ENCODE measurements at places on chromosomes 1 and 21.

DNA sequence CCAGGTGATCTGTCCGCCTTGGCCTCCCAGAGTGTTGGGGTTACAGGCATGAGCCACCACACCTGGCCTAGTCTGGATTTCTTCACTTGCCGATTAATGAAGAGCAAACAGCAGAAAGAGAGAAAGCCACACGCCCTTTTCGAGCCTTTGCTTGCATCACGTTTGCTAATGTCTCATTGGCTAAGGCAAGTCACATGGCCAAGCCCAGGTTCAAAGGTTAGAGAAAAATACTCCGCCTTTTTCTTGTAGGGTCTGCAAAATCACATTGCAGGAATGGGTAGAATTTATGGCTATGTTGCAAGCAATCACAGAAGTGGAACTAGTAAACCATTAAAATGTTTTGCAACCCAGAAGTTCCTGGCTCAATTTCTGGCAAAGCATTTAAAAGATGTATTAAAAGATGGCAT, 26.8 kb upstream of the BACH1 start:
- DNase-seq: no peak

DNA sequence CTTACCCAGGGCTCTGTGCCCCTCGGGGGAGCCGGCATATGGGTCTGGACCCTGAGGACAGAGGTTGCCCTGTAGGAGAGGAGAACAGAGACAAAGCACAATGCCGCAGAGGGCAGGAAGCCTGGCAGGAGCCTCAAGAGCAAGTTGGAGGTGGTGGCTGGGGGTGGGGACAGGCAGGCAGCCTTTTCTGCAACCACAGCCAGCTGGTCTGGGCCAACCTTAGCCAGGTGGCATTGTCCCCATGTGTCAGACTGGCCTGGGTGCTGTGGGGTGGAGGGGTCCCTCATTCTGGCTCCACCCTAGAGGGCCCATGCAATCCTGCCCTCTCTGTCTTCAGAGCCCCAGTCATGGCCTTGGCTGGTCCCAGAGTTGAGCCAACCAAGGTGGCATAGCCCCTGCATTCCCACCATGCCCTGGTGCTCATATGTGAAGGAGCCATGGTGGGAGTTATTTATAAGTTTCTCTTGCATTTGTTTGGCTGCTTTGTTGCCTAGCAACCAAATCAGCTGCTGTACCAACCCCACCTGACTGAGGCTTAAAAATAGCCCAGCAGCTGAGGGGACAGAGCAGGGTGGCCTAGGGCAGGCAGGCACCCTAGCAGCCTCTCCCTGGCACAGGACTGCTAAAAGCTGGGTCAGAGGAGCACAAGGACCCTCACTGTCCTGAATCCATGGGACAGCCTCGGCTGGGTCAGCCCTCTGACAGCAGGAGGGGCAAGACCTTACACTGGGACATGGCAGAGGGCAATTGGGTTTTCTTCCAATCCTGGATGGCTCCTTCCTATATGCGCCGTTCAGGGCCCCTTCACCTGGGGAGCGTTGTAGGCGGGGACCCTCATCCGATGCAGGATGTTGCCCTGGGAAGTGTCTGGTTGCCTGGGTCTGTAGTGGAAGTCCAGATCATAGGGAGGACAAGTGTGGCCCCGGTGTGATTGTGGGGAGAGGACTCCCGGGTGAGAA, 19.5 kb downstream of the MAP7D1 start:
- DNase-seq: no peak

- no peak for DNase-seq
These were observed 165.0 kb upstream of the ARHGEF16 start for GRCh38 chr1:3289502-3289901.

- no peak for DNase-seq
These were observed 44.7 kb upstream of the COL24A1 start for GRCh38 chr1:86201311-86201710.

DNA sequence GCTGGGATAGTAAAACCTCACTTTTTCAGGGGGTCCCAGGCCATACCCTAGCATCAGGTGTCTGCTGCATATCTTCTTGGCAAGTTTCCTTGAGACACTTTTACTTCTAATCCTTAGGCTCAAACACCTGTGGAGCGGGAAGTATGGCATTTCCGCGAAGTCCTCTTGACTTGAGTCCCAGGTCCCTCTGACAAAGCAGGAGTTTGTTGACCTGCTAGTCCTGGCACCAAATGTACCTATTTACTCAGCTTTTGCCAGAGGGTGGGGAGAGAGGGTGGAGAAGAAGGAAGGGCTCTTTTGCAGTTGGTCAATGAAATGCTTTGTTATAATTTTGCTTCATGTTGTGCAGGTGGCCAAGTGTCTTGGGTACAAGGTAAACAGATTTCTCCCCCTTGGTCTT, 59.7 kb downstream of the CLIC6 start:
- no peak for DNase-seq

DNA sequence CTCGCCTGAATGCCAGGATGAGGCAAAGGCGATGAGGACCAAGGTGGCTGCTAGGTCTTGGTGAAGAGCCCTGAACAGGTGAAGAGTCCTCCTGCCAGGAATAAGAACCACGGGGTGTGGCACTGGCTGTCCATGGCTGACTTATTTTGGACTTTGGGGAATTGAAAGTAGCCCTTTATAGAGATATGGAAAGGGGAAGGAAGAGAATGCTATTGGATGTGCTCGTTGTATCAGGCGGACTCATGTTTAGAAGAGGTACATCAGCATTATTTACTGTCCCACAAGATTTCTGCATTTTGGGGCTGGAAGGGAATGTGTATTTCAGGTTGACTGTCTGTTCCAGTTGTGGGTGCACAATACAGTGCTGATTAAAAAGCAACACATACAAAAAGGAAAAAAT, 465.8 kb downstream of the DSCAM start:
- DNase-seq: no peak

GRCh38 chr1:56227886-56228285, 351.5 kb downstream of the PLPP3 start:
- no peak for DNase-seq

- DNase-seq: no peak
These were observed 158.8 kb downstream of the KIF26B start for GRCh38 chr1:245313576-245313975.

GRCh38 chr1:80509965-80510522, 1290.7 kb upstream of the ADGRL2 start:
- no peak for DNase-seq

DNA sequence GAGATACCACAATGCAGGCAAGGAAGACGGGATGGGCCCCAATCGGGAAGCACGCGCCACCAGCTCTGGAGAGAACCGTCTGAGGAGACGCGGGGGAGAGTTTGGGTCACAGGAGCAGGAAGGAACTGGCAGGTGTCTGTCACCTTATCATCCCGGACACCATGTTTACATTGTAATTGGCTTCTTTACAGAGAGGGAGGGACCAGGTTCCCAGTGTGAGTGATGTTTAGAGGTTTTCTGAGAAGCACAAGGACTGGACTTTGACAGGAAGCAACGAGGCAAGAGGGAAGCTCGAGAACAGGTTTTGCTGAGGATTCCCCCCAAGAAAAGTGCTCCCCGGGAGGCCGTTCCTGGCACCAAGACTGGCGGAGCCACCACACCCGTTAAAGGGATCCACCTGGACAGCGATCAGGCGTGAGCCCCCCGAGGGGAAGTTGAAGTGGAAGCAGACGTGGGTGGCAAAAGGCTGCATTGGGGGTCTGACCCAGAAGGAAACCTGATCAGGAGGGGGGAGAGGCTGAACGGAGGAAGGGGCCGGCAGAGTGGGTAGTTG, 957 bp downstream of the EPS15 start:
- peak; percentile 41 for DNase-seq

DNA sequence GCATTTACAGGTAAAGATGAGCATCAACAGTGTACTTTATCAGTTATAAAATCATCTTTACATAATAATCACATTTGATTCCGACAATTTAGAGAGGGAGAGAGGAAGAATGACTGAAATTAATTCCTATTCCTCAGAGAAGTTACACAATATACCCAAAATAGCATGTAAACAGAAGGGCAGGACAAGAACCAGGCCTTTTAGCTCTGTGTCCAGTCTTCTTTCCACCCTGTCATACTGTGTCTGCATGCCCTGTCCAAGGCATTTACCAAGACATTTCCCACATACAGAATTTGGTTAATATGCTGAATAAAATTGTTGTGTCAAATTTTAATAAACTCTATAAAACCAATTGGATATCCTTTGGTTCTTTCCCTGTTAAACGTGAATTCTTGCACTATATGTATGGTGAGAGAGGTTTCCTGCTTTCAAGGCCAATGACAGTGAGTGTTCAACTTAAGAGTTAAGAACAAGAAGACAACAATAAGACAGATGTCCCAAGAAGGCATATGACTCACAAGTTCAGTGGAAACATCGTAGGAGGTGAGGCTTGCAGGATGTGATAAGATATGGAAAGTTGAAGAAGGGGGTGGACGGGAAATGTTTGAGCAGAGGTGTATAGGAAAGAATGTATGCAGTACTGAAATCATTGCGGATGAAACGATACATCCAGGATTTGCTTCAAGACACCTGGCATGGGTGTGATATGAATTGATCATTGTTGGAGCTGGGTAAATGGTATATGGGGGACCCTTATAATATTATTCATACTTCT, 20.8 kb downstream of the LRRC8B start:
- DNase-seq: peak; percentile 44

DNA sequence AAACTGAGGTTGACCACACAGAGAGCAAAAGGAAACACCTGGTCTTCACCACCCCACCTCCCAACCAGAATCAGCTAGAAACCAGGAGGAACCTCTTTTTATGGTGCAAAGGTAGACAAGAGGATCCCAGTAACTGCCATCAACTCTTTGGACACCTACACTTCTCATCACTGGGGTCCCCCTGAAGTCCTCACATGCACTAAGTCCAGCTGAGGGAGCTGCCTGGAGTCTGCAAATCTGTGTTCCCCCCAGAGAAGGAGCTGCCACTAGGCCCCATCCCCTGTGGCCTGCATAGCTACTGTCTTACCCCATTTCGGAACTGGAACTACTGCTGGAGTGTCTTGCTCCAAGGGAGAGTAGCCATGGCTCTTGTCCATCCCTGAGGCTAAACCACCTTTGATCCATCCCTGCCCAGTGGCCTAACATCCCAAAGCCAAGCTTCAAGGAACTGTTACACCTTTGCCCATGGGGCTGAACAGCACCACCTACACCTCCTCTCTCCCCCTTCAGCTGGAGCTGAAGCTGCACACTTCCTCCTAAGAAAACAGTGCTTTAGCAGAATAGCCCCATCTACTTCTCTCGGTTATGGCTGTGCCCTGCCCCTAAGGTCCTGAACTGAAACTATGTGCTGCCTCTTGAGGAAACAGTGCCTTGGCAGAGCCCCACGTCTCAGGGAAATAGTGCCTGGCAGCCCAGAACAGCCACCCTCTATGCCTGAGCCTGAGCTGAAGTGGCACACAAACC, 85.4 kb upstream of the CD53 start:
- DNase-seq: no peak

- no peak for DNase-seq
These were observed 249.9 kb downstream of the NFIA start for GRCh38 chr1:61332196-61332753.

DNA sequence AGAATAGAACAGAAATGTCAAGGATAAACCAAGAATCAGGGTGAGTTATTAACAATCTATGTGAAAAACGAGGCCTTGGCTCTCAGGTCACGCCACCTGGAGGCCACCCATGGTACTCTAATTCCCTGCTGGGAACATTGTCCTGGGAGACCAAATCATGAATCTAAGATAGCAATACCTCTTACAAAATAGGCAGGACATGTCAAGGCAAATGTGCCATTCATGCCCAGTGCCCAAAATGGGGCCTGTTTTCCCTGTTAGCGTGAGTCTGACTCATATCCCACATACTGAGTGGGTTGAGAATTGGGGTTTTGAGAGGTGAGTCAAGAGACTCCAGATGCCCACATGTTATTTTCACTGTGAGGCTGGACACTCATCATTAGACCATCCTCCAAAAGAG, 380.8 kb downstream of the HHIPL2 start:
- DNase-seq: peak; percentile 18

DNA sequence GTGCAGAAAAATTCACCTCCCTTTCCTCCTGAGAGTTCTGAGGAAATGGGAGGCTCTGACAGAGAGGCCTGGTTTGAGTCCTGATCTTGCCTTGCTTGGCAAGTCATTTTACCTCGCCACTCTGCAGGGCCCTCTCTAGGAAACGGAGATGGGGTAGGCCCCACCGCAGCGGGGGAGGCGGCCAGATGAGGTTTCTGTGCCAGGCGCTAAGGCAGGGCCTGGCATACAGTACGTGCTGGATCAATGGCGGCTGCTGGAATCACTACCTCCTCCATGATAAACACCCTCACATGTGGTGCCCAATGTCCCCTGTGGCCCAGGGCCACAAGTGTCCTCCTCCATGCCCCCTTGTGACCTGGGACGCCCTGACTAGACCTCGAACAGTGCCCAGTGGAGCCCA, 499 bp upstream of the PLEKHG5 start:
- no peak for DNase-seq

GRCh38 chr1:245591346-245592188, 436.8 kb downstream of the KIF26B start:
- no peak for DNase-seq

DNA sequence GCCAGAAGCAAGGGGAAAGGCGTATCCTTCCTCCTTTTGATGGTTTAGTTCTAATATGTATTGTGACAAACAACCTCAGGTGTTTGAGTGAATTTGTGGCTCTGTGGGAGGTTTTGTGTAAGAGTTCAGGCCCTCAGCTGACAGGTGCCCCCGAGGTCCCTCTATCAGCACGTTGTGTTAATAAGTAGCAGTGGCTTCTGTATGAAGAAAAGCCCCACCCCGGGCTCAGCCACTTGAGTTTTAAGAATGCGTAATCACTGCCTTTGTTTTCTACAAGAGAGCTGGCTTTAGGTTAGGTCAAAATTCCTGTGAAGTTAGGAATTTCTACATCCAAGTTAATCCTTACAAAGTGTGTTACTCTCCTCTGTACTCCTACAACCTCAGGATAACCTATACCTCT, 92.4 kb upstream of the PGBD5 start:
- no peak for DNase-seq

DNA sequence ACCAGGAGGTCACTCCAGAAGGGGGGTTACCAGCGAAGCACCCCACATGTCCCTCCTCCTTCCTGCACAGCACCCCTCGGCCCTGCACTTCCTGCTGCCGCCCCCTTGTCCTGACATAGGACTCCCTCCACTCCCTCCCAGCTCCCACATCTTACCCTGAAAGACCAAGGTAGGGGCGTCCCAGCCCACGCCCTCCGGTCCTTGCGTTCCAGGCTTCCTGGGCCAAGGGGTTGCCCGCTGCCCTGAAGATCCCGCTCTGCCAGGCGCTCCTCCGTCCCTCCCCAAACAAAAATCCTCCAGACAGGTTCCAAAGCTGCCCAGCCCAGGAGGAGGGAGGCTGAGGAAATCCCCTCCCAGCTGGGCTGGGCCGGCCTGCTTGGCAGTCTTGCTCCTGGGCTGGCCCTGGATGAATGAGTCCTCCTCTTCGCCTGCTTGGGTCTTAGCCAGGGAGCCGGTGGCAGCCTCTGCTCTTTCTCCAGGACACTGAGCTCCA, at the start of gene RHBDL2:
Gene RHBDL2, minus strand, starts transcription at position 304 of the 493 bp plus-strand sequence. CDS start 22,618 bp downstream, outside the sequence.
- DNase-seq: no peak

- no peak for DNase-seq
These were observed 115.1 kb upstream of the GJB5 start for GRCh38 chr1:34639701-34640100.

DNA sequence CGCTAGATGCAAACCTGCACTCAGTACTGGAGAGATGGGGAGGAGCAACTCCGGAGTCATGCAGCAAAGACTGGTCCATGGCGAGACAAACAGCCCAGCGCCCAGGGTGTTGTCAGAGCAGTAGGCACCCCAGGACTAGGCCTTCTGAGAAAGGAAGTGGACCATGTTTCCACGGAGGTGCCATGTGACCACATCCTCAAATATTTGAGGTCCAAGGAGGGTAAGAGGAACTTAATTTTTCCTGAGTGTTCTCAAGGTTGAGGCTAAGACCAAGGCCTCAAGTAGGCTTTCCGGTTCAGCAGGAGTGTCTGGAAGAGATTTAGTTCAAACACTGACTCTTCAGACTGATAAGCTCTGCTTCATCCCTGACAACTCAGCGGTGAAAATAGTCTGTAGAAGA, 186.2 kb downstream of the RHOU start:
- DNase-seq: no peak
